ENCODE measurements at places on chromosomes 16 and 17. TPM values are rescaled to one million over a fixed set of nuclear protein-coding genes. Genes with fewer than 3 reads are reported as not detected.

ARHGAP27 gene
- total RNA-seq, result 0.53 TPM

OR2C1 gene
- total RNA-seq, result not detected

KRT39 gene
- not detected for total RNA-seq

CCL4L2 gene
- not detected for total RNA-seq

KREMEN2 gene
- not detected for total RNA-seq

KLHL10 gene
- not detected for total RNA-seq

UMOD gene
- not detected for total RNA-seq

TBCD gene
- total RNA-seq, result 60.7 TPM

ZG16B gene
- total RNA-seq, result 0.53 TPM

Data from SJSA1 (cell line).